ENCODE measurements at places on chromosomes 1 and 21.

DNA sequence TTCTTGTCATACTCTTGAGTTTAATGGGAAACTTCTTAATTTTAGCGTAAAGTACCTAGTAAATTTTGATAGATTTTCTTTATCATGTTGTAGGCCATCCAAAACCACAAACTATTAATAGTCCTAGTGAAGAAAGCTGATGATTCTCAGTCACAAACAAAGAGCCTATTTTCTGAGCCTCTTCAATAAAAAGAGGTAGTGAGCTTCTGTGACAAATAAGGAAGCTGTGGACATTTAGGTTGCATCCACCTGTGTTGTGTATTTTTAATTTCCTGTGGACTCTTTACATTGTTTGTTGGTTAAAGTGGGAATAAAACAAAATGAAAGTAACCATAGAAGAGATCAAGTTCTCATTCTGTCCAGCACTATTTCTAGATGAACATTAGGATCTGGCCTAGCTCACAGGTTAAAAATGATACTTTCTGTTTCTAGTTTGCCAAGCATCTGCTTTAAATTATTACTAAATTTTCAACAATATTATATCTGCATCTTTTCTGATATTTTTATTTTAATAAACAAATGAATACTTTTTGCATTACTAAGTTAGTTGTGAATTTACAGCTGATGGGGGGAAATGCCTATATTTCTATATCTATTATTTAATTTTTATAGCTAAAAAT is 702.2 kb upstream of the ADGRL4 start:
- DNase-seq: no peak

DNA sequence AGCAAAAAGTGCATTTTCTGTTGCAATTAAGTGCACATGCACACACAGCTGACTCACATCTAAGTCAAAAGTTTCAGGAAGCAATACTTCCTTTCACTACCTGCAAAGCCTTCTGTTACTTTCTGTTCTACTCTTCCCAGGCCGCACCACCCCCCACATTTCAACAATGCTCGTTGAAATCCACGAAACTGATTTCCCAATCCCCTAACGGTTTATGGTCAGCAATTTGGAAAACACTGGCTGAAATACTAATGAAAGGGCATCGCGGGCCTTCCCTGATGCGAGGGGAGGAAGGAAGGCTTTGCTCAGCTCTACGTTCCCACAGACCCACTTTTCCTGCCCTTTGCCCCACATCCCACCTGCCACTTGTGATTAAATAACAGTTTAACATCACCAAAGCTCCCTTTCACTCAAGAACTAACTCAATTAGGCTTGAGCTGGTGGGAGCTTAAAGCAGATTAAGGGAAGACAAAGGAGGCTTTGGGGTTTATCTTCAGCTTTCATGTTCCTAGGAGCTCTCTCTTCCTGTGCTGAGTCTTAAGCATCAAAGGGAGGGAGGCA is 243.2 kb upstream of the RAB4A start:
- DNase-seq: peak; percentile 65

GRCh38 chr1:26574719-26575251 is 45.2 kb downstream of the RPS6KA1 start:
- DNase-seq: no peak

GRCh38 chr21:17859661-17860060 is 40.5 kb upstream of the C21orf91 start:
- DNase-seq: no peak

GRCh38 chr1:192732787-192733186 is 76.1 kb upstream of the RGS2 start:
- no peak for DNase-seq

DNA sequence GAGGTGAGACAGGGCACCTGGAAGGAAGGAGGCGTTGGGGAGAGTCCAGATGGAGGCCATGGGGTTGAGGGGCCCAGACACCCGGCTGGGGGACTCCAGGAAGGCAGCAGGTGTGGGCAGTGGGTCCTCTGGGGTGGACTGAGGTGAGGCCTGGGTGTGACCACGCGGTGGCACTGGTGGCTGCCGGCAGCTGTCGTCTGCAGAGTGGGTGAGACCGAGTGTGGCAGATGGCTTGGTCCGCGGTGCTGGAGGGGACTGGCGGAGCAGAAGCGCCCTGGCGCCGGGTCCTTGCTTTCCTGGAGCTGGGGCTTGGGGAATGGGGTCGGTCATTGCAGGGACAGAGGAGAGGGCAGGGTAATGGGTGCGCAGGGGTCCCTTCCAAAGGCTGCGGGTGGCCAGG is 12.5 kb downstream of the AGRN start:
- no peak for DNase-seq

- no peak for DNase-seq
These were observed 335.7 kb upstream of the NCAM2 start for GRCh38 chr21:20662514-20662913.

DNA sequence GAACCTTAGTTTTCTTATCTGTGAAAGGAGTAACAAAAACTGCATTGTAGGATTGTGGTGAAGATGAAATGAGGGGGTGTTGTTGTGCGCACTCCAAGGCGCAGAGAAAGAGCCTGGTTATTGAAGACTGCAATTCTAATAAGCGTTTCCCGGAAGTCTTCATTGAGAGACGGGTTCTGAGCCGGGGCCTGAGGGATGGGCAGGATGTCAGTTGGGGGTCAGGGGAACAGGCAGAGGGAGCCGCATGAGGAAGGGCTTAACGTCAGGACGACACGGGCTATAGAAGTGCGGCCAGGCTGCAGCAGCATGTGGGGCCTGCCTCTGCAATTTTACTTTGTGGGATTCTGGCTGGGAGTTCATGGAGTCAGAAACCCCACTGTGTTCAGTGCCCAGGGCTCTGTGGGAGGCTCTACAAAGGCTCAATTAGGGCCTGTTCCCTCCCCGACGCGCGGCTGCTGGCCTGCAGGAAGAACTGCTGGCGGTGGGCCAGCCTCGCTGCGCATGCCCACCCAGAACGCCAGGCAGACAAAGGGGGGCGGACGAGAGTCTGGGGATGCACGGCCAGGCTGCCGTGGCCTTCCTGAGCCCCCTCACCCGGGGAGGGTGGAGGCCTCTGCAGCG is 20.7 kb downstream of the TRIM62 start:
- DNase-seq: no peak

GRCh38 chr1:24970399-24970753 is 40.3 kb upstream of the RUNX3 start:
- DNase-seq: no peak
